C1 segment of cervical spinal cord (tissue), 14 donors: ENCODE measurements at places on chromosomes 12 and 14.

DNA sequence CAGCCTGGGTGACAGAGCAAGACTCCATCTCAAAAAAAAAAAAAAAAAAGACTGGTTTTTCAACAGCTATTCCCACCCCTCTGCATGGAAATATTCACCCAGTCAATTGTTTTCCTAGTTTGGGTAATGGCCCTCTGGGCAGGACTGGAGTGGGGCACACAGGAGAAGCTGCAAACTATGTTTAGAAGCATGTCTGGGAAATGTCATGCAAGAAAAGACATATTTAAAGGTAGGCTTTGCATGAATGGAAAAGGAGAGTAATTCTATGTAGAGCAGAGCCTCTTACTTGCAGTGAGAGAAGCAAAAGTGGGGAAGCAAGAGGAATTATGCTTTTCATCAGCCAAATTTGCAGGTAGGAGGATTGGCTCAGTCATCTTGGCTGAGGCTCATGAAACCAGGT lies 276.5 kb upstream of the PLEKHG7 start:
- DNase-seq: no peak

GRCh38 chr12:82554529-82554928 lies 132.2 kb upstream of the TMTC2 start:
- no peak for DNase-seq

GRCh38 chr12:64039281-64039871 lies 182.7 kb downstream of the KICS2 start:
- no peak for DNase-seq

- no peak for DNase-seq
These were observed 810 bp downstream of the MARCHF9 start for GRCh38 chr12:57755454-57756372.

GRCh38 chr14:58978343-58978742 lies 210.1 kb upstream of the DAAM1 start:
- no peak for DNase-seq

- DNase-seq: no peak
These were observed 18.1 kb upstream of the PIK3C2G start for GRCh38 chr12:18243238-18243637.

GRCh38 chr14:89652352-89652751 lies 235.3 kb upstream of the FOXN3 start:
- no peak for DNase-seq

DNA sequence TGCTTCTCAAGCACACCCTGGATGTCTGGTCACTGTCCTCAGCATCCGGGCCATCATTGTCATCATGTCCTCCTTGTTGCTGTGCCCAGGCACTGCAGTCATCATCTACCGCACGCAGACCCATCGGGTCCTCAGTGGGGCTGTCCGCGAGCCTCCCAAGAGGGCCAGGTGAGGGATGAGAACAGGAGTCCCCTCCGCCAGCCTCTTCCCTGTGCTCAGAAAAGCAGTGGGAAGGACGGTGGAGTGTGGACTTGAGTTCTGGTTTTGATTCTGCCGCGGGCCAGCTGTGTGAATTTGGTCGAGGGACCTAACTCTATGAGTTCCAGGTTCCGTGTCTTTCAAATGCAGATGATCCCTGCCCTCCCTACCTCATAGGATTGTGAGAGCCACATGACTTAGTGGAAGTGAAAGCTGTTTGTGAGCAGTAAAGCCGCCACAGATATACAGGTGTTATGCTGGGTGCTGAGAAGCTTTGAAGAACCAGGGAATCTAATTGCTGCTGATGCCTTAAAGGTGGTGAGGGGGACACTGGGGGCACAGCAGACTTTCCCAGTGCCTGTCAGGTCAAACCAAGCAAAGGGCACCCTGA lies 122.9 kb upstream of the RAP1B start:
- no peak for DNase-seq
